ENCODE measurements at places on chromosomes 2 and 18.

GRCh38 chr18:79395761-79396404, at the start of gene NFATC1:
Gene NFATC1, plus strand, starts transcription at chr18:79395930. Its CDS starts 295 bp downstream, at chr18:79396225.
- DNase-seq, result no peak

GRCh38 chr2:202479090-202479489, 103.0 kb downstream of the BMPR2 start:
- DNase-seq, result peak; percentile 27

DNA sequence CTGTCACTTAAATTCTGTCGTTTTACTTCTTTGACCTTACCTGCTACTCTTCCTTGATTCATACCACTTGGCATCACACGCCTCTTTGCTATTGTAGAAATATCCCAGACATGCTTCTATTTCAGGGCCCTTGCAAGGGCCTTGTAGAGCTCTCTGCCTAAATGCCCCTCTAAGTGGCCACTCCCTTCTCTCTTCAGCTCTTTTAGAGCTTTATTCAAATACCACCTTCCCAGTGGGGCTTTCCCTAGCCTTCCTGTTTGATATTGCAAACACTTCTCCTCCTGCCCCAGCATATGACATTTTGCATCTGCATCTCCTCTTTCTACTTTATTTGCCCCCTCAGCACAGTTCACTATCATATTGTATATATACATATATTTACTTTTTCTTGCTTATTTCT, 54.0 kb downstream of the PELI1 start:
- DNase-seq, result no peak

DNA sequence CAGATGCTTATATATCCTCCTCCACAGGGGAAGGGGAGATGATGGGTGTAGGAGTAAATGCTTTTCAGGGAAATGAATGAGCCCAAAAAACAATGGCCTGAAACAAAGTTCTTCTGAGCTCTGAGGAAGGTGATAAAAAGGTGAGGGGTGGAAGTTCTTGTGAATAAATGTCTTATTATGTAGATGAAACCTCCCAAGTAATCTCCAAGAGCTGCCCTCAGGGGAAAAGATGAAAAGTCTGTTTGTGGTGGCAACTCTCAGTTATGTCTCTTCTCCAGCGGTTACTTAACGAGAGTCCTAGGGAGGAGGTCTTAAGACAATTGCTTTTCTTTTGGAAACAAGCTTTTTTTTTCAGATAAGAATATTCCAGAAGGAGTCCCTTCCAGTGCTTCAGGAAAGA, 115.5 kb upstream of the CHAC2 start:
- DNase-seq, result no peak

DNA sequence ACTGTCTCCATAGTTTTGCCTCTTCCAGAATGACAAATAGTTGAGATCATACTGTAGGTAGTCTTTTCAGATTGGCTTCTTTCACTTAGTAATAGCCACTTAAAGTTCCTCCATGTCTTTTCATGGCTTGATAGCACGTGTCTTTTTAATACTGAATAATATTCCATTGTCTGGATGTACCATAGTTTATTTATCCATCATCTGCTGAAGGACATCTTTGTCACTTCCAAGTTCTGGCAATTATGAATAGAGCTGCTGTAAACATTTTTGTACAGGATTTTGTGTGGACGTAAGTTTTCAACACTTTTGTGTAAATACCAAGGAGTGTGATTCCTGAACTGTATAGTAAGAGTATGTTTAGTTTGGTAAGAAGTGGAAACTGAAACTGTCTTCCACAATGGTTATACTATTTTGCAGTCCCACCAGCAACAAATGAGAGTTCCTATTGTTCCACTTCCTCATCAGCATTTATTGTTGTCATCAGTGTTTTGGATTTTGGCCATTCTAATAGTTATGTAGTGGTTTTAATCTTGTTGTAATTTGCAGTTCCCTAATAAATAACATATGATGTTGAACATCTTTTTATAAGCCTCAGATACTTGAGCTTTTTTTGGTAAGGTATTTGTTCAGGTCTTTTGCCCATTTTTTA, 18.9 kb downstream of the LTBP1 start:
- DNase-seq, result no peak

GRCh38 chr18:22943847-22944246, 10.7 kb downstream of the RBBP8 start:
- no peak for DNase-seq

DNA sequence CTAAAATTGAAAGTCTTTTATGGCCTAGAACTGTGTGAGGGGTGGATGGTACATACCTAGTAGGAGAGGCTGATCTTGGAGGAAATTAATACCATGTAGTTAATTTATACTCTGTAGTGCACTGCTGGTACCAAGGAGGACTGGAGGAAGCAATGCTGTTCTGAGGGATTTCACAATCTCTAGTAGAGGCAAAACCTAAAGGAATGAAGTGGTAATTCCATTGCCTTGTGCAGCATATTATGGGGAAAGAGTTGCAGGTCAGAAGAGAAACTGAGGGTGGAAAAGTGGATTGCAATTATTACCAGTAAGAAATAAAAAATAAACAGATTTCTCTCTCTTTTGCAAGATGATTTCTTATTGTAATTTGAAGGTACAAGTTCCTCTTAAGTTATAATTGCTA, 2.2 kb downstream of the ABI2 start:
- DNase-seq, result no peak

DNA sequence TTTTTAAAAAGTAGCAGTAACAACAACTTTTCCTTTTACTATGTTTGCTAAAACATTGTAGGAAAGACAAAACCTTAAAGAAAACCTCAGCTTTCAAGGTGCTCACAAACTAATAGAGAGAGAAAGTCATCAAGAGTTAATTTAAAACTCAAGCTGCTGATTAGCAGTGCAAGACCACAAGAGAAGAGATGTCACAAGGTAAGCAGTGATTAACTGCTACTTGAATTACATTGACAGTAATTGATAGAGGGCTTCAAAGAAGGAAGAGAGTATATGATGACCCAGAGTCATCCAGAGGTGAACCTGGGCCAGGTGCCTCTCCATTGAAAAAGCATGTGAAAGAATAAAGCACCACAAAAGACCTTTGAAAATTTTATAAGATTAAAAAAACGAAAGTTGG, 939.6 kb upstream of the CNTNAP5 start:
- no peak for DNase-seq

- peak; percentile 47 for DNase-seq
These were observed 16.4 kb upstream of the FBLN7 start for GRCh38 chr2:112121682-112122254.

DNA sequence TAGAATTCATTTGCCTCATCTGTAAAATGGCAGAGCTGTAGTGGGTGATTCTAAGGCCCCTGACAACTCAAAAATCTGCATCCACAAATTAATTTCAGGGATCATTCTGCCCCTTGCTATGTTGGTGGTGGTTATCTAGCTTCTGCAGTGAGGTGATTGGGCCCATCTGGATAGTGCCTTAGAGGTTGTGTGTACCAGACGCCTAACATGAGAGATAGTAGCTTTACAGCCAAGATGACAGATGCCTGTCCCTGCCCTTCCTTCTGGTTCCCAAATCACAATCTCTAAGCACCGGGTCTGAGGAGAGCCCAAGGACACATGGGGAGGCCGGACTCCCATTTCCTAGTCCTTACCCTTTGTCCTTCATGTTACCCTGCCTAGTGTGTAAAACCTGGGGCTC, 51.1 kb upstream of the TNP1 start:
- no peak for DNase-seq

DNA sequence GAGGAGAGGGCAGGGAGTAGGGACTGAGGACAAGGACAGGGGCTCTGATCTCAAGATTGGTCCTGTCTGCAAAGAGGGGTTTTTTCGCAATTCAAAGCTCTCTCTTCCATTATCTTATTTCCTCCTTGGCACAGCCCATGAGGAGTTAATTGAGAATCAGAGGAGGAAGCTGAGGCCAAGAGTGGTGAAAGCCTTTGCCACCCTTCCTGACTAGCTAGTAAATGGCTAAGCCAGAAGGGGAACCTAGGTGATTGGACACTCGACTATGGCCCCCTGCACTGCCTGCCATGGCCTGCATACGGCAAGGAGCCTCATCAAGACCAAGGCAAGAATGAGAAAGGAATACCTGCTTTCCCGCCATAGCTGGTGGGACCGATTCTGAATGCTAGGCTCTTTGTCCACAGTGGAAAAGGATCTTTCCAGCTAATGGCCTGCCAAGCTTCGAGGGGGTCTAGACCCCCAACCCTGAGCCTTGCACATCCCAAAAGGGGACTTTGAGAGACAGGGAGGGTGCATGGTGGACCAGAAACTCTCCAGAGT, 237.9 kb downstream of the HAUS1 start:
- no peak for DNase-seq

- no peak for DNase-seq
These were observed 38.8 kb downstream of the DYSF start for GRCh38 chr2:71492112-71492511.

DNA sequence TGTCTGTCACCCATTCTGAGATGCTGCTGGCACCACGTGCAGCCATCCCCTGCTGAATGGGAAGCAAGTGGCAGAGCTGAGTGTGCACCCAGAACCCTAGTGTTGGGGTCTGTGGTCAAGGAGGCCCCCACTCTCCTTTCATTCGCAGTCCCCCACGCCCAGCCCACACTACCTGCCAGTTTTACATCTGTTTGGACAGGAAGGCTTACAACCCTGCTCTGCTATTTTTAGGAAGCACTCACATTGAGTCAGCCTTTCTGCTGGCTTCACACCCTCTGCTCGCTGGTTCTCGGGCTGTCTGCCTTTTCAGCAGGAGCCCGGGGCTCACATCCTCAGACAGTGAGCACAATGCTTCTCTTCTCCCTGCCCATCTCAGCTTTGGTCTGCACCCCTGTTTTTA, 10.7 kb upstream of the ADCY3 start:
- DNase-seq, result no peak

DNA sequence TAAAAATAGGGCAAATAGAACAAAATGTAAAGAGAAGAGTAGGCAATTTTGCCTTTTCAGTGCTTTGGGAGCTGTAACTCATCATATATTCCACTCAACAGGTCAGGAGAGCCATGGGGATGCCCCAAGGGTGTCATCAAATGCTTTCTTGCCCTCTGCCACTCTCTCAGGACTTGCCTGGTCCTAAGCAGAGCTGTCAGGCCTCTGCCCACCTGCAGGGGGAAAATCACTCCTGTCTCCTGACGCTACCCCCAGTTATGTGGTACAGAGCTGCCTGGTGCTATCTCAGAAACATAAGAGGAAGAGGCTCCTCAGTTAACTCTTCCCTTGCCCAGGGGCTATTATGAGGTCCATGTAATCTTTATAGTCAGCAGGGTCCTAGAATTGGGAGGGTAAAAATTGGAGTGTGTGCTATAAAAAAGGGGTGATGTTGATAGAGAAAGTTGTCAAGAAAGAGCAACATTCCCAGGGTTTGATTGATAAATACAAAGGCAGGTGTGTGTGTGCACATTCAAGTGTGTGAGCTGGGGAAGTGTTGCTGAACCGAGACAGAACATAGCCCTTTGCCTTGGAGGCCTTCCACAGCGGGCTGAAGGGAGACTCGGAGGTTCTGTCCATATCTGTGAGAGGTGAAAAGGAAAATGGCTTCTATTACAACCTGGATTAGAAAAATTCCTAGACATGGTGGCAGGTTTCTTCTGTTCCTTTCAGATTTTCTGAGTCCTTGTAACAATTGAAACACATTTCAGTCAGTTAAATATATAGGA, 25.4 kb downstream of the PTPRM start:
- no peak for DNase-seq

DNA sequence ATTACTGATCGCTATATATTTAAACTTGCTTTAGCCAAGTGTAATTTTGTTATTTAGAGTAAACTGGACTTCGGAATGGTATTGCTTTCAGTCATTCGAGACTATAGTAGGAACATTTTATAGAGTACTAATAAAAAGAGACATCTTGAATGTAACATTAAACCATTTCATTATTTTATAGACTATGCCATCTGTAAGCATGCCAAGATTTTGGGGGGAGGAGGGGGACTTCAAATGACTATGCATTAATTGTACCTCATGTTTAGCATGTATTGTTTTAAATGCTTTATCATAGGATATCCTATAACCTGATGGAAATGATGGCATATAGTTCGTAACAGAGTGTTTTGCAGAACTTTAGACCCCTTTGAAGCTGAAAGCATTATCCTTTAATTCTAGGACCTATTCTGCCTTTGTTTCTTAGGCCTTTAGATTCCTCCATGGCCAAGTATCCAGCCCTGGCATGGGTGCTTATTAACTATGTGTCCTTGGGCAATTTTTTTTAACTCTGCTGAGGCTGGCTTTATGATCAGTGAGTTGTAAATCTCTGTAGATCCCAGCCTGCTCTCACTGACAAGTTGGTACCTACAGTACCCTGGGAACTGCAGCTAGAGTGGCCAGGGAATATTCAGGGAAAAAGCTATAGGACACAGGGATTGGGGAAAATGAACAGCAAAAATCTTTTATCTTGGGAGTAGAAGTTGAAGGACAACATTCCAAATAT, 93.4 kb downstream of the PARD3B start:
- DNase-seq, result no peak

DNA sequence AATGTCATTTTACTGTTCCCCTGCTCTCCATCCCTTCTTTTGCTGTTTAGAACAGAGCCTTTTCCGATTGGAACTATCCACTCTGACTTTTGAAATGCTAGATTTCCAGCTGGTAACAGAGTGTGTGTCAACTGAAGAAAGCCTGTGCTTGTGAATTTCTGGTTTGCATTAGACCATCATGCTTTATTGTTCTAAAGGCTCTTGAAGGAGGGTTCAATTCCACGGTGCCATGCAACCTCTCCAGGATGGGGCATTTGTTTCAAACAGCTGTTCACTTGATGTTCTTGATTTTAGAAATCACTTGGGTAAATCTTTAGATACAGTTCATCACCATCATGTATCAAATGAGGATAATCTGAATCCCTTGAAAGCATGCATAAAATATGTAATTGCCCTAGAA, 156.7 kb downstream of the QPCT start:
- DNase-seq, result no peak

GRCh38 chr18:79926715-79927606, 24.5 kb downstream of the SLC66A2 start:
- DNase-seq, result no peak
